ENCODE measurements at places on chromosomes 5 and 9. TPM values are rescaled to one million over a fixed set of nuclear protein-coding genes. Genes with fewer than 3 reads are reported as not detected.

GRCh38 chr9:81871695-81872094 lies 56.5 kb upstream of the SPATA31D4 start:
- DNase-seq: no peak

Gene INSYN2B
- not detected for total RNA-seq

- no peak for DNase-seq
Measured at GRCh38 chr9:82604947-82605656, 457.8 kb downstream of the RASEF start.

- DNase-seq: no peak
Measured at GRCh38 chr9:18543406-18544192, 69.6 kb downstream of the ADAMTSL1 start.

DNA sequence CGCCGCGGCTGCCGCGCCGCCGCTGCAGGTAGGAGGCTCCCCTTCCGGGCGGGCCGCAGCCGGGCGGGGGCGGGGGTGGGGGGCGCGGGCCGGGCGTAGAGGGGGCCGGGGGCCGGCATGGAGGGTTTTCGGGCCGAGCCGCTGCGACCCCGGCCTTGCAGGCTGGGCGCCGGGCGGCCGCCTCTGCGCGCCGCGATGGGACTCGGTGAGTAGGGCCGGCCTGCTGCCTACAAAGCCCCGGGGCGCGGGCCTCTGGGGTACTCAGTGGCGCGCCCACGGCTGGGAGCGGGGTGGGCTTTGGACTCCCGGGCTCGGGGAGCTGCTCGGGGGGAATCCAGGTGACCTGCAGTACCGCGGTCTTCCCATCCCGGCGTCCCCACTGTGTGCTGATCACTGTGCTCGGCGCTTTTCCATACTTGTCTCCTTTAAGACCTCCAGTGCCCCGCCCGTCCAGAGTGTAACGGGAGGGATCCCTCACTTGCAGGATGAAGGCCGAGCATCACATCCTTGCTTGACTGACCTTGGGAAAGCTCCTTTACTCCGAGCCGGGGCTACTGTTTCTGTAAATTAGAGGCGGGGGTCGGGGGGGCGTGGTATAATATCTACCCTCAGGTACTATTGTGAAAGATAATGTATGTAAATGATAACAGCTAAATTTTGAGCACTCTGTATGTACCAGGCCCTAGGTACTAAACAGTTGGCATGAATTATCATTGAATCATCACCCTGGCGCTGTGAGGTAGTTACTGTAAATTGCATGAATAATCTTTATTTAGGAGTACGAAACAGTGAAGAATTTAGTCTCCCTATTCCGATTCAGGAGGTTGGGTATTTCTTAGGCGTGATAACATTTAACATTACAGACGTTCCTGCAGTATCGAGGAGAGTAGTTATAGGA lies 672 bp downstream of the MSANTD3 start:
- peak; percentile 32 for DNase-seq

- no peak for DNase-seq
Measured at GRCh38 chr5:133606835-133607234, 5.5 kb downstream of the FSTL4 start.

DNA sequence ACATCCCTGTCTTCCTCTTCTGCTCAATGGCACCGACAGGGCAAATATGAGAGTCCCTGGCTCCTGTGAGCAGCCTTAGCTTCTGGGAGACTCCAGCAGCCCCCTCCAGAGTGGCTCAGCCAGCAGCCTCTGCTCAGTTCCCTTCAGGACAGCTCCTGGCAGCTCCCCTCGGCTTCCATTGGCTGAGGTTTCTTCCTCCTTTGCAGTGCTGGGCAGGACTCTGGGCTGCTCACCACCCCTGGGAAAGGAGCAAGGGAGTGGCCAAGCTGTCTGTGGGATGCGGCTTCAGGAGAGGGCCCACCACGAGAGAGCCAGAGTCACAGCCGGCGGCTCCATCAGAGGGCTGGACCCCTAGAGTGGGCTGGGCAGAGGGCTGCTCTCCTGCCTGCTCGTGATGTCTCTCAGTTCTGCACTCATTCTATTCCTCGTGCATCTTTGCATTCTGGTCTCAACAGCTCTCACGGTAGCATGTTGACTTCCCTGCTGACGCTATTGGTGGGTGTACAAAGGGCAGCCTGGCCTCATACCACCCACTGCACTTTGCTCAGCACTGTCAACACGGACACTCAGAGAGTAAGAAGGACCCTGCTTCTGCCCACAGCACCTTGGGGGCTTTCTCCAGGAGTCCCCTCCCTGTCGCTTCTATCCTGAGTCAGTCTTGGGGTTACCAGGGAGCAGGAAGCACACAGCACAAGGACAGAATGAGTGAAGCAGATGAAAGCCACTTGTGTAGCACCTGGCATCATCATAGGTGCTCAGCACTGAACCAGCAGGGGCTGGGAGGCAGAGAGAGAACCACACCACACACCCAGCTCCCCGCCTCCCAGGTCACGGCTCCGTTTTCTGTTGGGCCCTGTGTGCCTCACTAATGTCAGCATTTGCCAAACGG lies 80.9 kb upstream of the ALDH1B1 start:
- DNase-seq: no peak

DNA sequence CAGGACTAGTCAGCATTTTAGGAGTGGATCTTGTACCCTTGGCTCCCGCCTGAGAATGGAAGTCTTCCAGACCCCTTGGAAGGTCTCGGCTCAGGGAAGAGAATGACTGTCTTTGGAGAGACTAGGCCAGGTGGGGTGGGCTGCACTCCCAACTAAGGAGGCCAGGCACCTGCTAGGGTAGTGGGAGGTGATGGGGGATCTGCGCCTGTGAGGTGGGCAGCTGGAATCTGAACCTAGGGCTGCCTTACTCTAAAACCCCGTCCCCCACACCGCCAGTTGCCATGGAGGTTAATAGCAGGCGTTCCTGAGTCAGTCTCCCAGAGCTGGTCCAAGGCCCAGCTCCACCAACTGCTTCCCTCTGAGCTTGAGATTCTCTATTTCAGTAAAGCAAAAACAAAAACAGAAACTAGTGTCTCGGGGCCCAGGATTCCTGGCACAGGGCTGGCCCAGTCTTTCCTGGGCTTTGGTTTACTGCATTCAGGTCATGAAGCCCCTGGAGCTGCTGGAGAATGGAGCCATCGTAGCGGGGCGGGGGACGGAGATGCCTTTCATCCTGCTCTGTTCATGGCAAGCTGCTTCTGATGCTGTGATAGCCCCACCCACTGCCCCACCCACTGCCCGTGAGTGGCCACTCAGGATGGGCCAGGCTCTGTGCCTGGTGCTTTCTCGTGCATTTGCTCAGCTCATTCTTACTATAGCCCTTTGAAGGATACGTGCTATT lies 57.5 kb downstream of the DAB2IP start:
- no peak for DNase-seq

DNA sequence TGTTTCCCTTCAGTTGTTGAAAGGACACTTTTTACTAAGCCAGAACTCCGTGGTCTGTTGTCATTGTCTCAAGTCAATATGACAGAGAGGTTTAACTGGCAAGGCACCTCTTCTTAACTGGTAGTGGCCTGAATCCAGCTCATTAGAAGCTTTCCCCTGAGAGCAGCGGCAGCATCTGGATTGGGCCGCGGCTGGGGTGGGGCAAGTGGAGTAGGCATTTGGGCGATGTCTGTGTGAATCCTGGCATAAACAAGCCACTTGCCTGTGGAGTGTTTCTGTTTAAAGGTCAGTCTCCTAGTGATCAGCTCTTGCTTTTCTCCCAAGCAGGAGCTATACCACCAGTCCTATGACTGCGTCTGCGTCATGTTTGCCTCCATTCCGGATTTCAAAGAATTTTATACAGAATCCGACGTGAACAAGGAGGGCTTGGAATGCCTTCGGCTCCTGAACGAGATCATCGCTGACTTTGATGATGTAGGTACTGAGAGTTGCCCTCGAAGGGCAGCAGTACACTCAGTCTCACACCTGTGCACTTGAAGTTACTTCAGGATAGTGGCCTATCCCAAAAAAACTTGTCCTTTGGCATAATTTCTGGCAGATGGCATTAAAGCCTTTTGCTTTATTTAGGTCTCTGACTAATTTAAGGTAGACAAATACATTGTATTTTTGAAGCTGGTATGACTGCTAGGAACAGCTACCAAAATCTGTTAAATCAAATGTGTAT lies 48.9 kb downstream of the CFAP90 start:
- DNase-seq: no peak

All from CD8-positive, alpha-beta T cell (primary cell).